Panc1 (cell line): ENCODE measurements at places on chromosomes 12 and 14. TPM values are rescaled to one million over a fixed set of nuclear protein-coding genes. Genes with fewer than 3 reads are reported as not detected.

DNA sequence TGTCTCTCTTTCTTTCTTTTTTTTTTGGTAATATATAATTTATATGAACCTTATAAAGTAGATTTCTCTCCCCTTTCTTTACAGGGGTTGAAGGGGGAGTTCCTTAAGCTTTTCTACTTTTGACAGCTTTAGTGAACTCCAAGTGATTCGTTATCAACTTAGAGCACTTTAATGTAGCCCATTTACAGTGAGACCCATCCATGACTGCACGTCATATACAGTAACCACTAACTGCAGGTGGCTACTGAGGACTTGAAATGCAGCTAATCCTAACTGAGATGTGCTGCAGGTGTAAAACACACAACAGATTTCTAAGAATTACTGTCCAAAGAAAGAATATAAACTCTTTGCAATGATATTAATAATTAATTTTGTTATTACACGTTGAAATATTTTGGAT is 582 bp downstream of the LRRIQ1 start:
- no peak for DNase-seq

DNA sequence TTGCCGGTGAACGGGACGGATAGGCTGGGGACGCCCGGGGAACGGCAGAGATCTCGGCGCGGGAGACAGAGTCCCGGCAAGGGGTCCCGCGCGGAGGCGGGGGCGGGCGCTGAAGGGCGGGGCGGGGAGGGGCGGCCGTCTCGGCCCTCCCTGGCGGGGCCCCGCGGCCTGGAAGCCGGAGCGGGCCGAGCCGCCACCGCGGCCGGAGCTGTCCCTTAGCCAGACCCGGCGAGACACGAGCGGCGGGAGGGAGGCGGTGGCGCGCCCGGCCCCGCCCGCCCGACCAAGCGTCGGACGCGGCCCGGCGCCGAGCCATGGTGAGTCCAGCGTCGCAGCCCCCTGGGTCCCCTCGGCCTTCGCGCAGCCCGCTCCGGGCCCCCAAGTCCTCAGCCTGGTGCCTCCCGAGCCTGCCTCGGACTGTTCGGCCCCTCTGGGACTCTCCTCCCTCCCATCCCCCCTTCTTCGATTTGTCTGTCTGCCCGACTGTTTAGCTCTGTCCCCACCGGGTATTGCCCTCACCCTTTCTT is at the start of gene ARHGEF40:
ARHGEF40 (plus strand) TSS at position 222 of the 527 bp plus-strand sequence; CDS start at position 315, 93 bp downstream.
- DNase-seq, result no peak

DNA sequence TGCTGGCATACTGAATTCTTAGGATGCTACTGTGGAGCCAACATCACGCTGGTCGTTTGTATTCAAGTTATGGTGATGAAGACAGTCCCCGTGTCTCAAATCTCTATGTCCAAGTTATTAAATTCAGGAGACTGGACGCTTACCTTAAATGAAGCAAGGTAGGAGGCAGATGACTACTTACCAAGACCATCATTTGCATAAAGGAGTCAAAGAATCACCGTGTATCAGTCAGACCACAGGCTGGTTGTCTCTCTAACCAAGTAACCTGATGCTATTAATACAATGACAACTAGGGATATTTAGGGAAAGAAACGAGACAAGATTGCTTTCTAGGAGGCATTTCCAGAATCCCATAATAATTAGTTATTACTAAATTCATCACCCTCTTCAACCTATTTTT is 78.1 kb upstream of the FRMD6 start:
- no peak for DNase-seq

DNA sequence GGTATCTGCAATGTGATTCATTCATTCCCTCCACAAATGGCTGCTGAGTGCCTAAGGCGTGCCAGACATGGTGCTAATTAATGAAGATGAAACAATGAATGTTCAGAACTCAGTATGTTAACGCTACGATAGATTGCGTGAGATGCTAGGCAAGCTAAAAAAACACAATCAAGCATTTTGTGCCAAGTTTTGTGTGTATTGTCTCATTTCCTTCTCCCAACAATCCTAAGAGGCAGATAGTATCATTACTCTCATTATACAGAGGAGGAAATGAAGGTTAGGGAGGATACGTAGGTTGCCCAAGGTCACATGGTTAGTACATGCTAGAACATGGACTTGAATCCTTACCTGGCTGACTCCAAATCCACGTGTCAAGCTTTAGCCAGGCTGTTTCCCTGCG is 264.4 kb downstream of the EFCAB11 start:
- no peak for DNase-seq

DNA sequence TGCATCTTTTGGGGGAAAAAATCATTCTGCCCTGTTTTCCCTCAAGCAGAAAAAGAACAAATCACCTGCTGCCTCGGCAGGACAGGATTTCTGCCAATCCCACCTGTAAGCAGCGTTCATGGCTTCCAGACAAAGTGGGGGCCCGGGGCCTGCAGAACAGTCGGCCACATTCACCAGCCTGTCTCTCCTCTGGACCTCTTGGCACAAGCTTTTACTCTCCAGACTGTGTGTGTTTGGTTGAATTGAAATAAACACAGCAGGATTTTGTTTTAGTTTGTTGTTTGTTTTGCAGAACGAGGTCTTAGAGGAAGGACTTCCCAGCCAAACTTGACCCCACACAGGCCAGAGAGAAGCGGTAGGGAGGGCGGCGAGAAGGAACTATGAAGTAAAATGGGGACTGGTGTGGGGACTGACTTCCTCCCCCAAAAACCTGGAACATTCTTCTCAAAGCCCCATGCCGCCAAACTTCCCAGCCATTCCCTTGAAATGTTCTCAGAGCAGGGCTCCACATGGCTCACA is 41.7 kb upstream of the FOS start:
- no peak for DNase-seq

GRCh38 chr14:90058876-90059458 is 2.8 kb upstream of the KCNK13 start:
- DNase-seq, result no peak

GRCh38 chr14:22311636-22312035 is 277.4 kb downstream of the DAD1 start:
- DNase-seq, result no peak

GRCh38 chr14:104976198-104977007 is 1.8 kb downstream of the AHNAK2 start:
- no peak for DNase-seq

- DNase-seq, result no peak
Measured at GRCh38 chr14:91417983-91418386, 365 bp upstream of the CCDC88C start.

- no peak for DNase-seq
Measured at GRCh38 chr12:126492181-126492580, 1426.9 kb downstream of the AACS start.

DNA sequence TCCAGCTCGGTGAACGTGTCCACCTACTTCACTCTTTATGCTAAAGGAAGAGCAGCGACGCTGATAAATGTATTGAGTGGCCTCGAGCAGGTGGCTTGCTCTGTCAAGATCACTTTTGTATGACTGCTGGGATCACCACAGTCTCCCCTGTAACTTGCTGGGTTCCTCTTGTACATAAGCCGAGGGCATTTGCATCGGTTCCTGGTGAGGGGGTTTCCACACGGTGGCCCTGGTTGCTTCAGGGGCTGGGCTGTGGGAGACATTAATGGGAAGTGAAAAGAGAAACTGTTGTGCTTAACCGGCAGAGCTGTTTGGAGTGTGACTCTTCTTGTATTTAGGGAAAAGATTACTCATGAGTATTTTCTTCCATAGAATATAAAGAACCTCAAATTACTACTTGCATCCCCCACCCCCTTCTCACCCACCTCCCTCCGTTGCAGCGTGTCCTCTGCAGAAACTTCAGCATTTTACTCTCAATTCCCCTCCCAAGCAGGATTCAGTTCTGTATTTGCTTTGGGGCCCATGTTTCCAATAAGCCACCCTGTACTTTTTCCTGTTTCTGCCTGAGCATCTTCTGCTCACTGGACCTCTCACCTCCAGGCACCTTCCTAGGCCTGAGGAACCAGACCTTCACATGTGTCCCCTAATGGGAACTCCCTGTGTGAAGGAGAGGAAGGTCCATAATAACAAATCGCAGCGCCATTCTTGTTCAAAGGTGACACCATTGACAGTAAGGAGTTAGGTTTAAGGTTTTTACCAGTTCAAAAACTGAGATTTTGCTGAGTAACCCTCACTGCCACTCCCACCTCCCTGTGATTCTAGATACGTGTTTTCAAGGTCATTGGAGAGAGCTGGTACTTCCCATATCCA is 187.0 kb downstream of the ETV6 start:
- DNase-seq, result no peak

GRCh38 chr14:65208548-65208947 is 106.2 kb upstream of the MAX start:
- no peak for DNase-seq

GRCh38 chr12:103912069-103912468 is 18.1 kb upstream of the HSP90B1 start:
- no peak for DNase-seq

DNA sequence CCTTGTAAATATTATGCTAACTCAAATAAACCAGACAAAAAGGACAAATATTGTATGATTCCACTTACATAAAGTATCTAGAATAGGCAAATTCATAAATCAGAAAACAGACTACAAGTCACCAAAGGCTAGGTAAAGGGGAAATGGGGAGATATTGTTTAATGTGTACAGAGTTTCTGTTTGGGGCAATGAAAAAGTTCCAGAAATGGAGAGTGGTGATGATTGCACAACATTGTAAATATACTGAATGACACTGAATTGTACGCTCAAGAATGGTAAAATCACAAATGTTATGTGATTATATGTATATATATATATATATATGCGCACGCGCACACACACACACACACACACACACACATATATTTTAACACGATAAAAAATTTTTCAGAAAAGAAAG is 182.5 kb downstream of the SLC2A13 start:
- DNase-seq, result no peak

- no peak for DNase-seq
Measured at GRCh38 chr14:80206351-80207080, 4.8 kb downstream of the DIO2 start.

GRCh38 chr12:102567031-102567985 is 86.9 kb upstream of the IGF1 start:
- DNase-seq, result no peak

- DNase-seq, result no peak
Measured at GRCh38 chr14:75689012-75689411, 28.0 kb downstream of the TTLL5 start.

- no peak for DNase-seq
Measured at GRCh38 chr12:62658910-62659309, 192.3 kb downstream of the MON2 start.

DNA sequence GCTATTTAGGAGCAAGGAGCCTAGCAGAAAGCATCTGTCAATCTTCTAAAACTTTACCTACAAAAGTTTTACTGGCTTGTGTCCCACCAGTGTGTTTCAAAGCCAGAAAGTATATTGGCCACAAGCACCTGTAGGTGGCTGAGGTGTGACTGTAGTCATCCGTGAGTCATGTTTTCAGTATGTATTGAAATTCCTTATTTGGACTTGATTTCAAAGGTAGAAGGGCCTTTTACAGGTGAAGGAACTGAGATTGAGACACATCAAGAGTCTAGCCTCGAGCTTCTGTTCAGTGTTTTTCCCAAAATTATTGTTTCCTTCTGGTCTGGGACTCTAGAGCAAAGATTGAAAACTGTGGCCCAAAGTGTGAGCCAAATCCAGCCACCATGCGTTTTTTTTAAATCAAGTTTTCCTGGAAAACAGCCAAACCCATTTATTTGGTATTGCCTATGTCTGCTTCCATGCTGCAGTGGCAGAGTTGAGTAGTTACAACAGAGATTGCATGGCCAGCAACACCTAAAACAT is 195.3 kb upstream of the BCL2L14 start:
- no peak for DNase-seq

GRCh38 chr14:103946975-103947374 is 4.6 kb upstream of the RD3L start:
- DNase-seq, result no peak

- DNase-seq, result no peak
Measured at GRCh38 chr14:67199016-67199415, 9.8 kb downstream of the GARIN2 start.

DNA sequence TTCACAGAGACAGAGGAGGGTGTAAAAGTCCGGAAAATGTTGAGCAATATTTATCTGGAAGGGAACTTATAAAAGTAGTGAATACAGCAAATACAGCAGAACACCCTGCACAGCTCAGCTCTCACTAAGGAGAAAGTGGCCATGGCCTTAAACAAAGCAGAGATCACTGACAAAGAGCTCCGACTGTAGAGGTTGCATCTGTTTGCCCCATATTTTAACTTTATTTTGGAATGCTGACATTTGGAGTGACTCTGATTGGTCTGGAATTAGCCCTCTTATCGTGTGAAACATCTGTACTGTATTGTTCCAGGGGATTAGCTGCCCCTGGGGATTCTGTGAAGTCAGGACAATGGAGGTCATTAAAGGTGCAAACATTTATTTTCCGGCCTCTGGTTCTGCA is 1275.7 kb upstream of the FLRT2 start:
- no peak for DNase-seq

GRCh38 chr12:76909290-76909689 is 30.5 kb upstream of the CSRP2 start:
- DNase-seq, result no peak

- no peak for DNase-seq
Measured at GRCh38 chr12:109309381-109310246, 530 bp upstream of the FOXN4 start.

Gene LMO3
- total RNA-seq, result 0.51 TPM

Gene BCL2L2
- 18.9 TPM for total RNA-seq

Gene OR4E2
- not detected for total RNA-seq

Gene RNASE13
- total RNA-seq, result not detected

Gene VAMP1
- 11.2 TPM for total RNA-seq

Gene HCAR3
- not detected for total RNA-seq

Gene KRAS
- 33.1 TPM for total RNA-seq

Gene LTB4R2
- 6.9 TPM for total RNA-seq

Gene ASB8
- 17.1 TPM for total RNA-seq

Gene P2RX2
- 1.2 TPM for total RNA-seq

Gene AGAP2
- 0.49 TPM for total RNA-seq

Gene GDF3
- not detected for total RNA-seq

Gene POLE2
- total RNA-seq, result 17.4 TPM
